Stimulated activated CD4-positive, alpha-beta T cell treated with anti-CD3 and anti-CD28 coated beads, TNF-alpha, amount 100 ng/mL, for 1 hour (primary cell): ENCODE measurements at places on chromosomes 1 and 21.

DNA sequence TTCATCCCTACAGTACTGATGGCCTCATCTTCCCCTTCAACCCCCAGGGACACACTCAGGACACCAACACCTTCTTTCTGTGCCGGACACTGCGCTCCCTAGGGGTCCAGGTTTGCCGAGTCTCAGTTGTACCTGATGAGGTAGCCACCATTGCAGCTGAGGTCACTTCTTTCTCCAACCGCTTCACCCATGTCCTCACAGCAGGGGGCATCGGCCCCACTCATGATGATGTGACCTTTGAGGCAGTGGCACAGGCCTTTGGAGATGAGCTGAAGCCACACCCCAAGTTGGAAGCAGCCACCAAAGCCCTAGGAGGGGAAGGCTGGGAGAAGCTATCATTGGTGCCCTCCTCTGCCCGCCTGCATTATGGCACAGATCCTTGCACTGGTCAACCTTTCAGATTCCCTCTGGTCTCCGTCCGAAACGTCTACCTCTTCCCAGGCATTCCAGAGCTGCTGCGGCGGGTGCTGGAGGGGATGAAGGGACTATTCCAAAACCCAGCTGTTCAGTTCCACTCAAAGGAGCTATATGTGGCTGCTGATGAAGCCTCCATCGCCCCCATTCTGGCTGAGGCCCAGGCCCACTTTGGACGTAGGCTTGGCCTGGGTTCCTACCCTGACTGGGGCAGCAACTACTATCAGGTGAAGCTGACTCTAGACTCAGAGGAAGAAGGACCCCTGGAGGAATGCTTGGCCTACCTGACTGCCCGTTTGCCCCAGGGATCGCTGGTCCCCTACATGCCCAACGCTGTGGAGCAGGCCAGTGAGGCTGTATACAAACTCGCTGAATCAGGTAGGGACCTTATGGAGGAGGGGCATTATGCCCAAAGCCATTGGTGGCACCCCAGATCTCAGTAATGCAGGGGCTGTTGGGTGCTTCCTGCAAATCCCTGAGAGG is 5.1 kb upstream of the LENEP start:
- no peak for DNase-seq

- DNase-seq = no peak
These were observed 31.4 kb upstream of the COL6A1 start for GRCh38 chr21:45949928-45950739.

DNA sequence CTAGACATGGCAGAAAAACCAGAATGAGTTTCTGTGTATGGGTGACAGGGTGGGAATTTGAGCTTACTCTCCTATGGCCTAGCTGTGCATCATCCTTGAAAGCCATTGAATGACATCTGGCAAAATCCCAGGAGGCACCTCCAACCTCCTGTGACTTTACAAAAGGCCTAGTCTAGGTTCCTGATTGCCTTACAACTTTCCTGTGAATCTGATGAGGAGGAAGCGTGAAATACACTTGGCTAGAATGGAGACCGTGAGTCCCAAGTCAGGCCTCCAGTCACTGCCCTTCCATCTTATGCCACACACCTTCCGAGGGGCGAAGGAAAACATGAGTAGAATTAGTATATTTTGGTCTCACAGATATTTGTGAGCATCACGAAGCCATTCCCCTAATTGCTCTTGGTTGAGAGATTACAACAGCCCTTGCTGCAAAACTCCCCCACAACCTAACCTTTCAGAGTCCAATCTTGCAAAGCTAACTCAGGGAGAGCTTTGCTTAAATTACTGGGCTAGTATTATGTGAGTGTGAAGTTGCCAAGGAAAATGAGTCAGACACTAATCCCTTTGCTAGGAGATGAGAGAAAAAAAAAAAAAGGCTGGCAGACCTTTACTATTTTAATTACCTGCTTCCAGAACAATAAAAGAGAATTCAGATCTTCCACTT is 36.3 kb upstream of the PAXBP1 start:
- no peak for DNase-seq

- no peak for DNase-seq
These were observed 8.3 kb upstream of the SLC2A1 start for GRCh38 chr1:42966688-42967612.

DNA sequence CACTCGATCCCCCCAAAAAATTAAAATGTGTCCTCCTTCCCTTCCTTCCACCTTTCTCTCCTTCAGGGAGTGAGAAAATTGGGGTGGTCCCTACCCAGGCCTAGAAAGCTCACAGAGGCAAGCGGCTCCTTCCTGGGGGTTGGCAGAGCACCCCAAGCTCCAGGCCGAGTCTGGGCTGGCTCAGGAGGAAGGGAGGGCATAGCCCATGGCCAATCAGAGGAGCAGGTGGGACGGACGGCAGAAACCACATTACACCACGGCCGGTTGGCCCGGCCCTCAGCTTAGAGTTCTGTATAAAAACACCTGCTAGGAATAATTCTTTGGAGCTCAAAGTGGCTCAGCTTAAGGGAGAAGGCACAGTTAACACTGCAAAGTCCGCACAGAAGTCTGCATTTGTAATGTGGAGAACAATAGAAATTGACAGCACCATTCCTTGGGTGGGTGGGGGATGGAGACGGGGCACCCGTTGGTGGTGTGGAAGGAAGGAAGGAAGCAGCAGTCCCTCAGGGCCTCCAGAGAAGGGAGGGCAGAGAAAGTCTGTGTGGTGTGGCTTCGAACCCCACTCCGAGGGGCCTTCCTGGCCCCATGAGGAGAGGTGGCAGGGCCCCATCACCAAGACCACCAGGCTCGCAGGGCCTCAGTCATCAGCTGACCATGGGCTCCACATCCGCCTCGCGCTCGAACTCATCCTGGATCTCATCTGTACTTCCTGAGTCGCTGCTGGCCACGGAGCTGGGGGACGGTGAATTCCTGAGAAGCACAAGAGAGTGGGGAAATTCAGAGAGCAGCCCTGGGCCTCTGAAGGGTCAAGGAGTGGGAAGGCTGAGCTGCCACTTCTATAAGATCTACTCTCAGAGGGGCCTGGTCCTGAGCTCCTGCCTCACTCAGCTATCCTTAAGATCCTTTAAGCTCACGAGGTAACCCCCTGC is 5.8 kb upstream of the ALDH4A1 start:
- no peak for DNase-seq

DNA sequence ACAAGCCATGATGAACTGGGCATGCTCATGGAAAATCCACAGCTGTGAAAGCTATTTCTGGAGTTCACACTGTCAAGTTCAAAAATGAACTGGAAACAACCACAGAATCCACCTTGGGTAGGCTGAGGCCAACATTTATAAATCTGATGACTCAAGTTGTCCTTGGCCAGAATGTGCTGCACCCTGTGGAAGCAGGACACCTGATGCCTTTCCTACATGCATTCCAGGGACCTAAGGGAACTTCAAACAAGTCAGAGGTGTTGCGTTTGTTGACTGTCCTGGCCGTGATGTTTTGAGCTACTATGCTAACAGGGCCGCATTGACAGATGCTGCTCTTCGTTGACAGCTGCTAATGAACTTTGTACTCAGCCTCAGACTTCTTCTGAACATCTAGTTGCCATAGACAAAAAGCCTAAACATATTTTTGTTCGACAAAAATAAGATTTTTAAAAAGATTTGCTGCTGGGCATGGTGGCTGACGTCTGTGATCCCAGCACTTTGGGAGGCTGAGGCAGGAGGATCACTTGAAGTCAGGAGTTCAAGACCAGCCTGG is 127.9 kb upstream of the SLC45A1 start:
- DNase-seq = no peak

DNA sequence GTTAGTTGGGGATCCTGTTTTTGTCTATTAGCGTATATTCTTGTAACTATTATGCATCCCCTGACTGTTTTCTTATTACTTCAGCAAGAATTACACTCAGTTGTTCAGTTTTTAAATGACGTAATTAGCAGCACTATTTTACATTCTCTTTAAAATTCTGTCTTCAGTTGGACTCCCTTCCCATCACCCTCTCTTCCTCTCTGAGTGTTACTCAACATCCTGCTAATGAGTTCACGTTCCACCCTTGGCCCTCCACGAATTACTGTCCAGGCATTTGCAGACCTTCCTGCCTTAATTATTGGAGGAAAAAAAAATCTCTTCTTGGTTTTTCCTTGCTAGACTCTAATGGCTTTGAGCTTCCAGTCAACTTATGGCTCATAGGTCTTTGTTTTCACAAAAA is 23.6 kb upstream of the FAM78B start:
- no peak for DNase-seq

GRCh38 chr1:24555591-24556413 is at the start of gene NCMAP:
TSS of gene NCMAP (plus strand) at chr1:24556087. CDS start at chr1:24595431, 39,344 bp downstream.
- peak; percentile 41 for DNase-seq

GRCh38 chr1:228735871-228736586 is 750 bp downstream of the RHOU start:
- no peak for DNase-seq

GRCh38 chr21:33168886-33169285 is 60.9 kb upstream of the IFNAR2 start:
- no peak for DNase-seq
